Ascending aorta (tissue), 2 donors: ENCODE measurements at places on chromosomes 3 and 15.

DNA sequence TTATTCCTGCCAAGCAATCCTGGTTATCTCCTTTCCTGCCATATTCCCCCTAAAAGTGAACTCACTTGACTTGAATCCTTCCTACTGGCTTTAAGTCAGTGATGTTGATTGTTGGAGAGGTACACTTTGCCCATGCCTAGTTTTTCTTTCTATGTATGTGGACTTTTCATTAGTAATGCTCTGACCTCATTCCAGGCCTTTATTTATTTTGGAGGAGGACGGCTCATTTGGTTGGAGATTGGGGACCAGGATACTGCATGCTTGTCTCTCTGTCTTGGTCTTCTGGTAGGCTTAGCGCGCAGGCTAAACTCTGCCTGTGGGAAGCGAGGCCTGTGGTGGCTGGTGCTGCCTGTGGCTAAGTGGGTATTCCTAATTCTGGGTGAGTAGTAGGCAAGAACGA lies 29.1 kb upstream of the MTMR10 start:
- no peak for DNase-seq

DNA sequence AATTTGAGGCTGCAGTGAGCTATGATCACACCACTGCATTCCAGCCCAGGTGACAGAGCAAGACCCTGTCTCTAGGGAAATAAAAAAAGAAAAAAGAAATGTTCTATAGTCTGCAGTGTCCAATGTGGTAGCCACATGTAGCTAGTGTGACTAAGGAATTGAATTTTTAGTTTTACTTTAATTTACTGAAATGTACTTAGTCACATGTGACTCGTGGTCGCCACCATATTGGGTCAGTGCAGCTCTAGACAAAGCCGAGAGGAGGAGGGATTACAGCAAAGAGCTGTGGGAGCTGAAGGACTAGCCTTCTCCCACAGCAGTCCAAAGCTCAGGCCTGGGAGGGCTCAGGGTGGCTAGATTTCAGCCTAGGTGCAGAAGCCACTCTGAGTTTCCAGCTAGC lies 65.9 kb upstream of the NTRK3 start:
- DNase-seq: no peak

GRCh38 chr15:53193149-53193548 lies 403.0 kb upstream of the ONECUT1 start:
- no peak for DNase-seq

GRCh38 chr3:78129707-78130106 lies 1089.8 kb downstream of the ROBO2 start:
- DNase-seq: no peak

GRCh38 chr3:153162513-153163392 lies 727 bp downstream of the RAP2B start:
- peak; percentile 76 for DNase-seq

- DNase-seq: peak; percentile 16
Measured at GRCh38 chr15:63093486-63094205, 28.0 kb upstream of the LACTB start.

GRCh38 chr3:21898316-21898715 lies 147.3 kb upstream of the ZNF385D start:
- no peak for DNase-seq

DNA sequence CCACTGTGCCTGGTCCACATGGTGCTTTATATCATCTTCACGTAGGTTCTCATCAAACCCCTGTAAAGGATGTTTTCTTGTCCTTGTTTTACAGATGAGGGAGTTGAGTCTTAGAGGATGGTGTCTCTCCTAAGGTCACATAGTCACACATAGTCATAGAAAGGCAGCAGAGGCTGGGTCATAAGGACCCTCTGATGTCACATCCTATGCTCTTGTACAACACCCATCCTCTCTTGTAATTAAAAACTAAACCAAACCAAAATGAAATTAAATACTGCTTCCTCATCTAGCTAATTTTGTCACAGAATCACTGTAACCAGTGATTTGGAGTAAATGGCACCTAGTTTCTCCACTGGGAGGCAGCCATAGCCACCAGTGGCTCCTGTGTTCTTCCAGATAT lies 21.8 kb upstream of the ATP1B3 start:
- no peak for DNase-seq

GRCh38 chr3:24454856-24455255 lies 39.8 kb downstream of the THRB start:
- no peak for DNase-seq

GRCh38 chr3:79361748-79362378 lies 405.9 kb downstream of the ROBO1 start:
- DNase-seq: no peak

- no peak for DNase-seq
Measured at GRCh38 chr3:127194601-127195187, 1.8 kb downstream of the PRR23E start.

GRCh38 chr3:156637480-156638022 lies 36.8 kb upstream of the TIPARP start:
- no peak for DNase-seq

DNA sequence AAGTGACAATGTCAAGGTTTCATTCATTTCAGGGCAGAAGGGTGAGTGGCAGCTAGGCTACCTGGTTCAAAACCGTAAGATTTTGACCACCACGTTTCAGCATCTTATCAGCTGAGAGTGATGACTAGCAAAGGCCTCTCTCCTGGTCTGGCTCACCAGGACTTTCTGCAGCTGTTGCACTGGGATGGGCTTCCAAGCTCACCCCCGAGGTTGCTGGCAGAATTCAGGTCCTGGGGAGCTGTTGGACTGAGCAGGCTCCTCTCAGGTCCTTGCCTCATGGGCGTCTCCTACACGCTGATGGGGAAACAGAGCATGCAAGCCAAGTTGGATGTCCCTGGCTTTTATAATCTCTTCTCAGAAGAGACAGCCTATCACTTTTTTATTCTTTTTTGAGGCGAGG lies 88.8 kb upstream of the RNU6-1 start:
- no peak for DNase-seq
